ENCODE measurements at places on chromosomes 11 and 22.

- DNase-seq = no peak
These were observed 801.7 kb downstream of the BRD1 start for GRCh38 chr22:49025791-49026493.

DNA sequence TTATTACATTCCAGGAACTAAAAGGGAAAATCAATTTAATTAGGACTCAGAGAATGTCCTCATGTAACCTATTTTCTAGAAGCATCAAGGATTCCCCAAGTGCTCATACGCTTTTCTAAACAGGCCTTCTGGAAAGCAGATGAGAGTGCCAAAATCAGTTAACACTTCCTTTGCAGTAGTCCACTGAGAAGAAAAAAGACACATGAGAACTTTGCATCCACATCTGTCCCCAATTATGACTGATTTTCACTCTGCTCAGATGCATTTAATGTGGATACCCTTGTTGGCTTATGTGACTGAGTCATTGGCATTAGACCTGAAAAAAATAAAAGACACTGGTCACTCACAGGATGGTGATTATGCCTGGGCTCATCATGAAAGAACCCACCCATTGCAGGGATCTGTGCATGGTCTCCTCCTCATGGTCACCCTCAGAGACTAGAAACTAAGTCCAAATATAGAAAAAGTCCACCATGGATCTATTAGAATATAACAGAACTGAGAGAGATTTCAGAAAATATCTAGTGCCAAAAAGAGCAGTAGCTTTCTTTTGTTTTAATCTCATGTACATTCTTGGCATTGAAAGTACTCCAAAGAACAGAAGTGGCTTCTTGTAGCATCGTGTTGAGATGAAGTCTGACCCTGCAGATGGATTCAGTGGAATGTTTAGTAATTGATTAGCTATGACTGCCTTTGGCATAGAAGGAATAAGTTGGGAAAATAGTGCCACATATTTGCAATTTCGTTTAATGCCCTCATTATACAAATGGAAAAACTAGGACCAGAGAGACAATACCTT is 48.8 kb upstream of the FIBIN start:
- no peak for DNase-seq

- no peak for DNase-seq
These were observed 794 bp upstream of the EMSY start for GRCh38 chr11:76444065-76444383.

DNA sequence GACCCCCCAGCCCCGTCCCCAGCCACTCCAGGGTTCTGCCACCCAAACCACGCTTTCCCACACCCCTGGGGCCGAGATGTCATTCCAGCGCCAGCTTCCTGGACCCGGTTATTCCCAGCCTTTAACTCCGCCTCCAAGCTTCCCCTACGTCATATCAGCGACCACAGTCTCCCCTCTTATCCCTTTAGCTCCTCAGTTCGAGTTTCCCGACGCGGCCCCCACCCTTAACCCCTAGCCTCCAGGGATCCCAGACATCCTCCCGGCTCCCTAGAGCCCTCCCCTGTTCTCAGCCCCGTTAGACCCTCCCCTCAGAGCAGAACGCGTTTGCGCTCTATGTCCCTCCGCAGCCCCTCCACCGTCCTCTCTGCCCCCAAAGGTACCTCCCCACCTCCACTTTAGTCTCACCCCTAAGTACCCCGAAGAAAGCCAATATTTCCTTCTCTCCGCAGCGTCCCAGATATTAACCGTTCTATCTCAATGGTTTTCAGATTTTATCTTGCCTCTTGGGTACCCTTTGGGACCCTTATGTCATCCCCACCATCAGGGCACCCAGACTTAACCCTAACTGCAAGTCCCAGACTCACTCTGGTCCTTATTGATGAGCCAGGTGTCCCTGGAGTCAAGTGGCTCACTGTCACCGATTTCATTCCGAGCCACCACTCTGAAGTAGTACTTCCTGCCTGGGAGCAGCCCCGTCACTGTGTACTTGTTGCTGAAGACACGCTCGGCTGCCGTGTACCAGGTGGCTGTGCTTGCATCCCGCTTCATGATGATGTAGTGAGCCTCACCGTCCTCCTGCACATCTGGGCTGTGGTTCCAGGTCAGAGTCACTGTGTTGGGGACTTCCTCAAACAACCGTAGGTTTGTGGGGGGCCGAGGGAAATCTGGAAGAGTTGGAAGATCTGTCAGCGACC is 8.0 kb downstream of the TMEM86A start:
- DNase-seq = peak; percentile 73

DNA sequence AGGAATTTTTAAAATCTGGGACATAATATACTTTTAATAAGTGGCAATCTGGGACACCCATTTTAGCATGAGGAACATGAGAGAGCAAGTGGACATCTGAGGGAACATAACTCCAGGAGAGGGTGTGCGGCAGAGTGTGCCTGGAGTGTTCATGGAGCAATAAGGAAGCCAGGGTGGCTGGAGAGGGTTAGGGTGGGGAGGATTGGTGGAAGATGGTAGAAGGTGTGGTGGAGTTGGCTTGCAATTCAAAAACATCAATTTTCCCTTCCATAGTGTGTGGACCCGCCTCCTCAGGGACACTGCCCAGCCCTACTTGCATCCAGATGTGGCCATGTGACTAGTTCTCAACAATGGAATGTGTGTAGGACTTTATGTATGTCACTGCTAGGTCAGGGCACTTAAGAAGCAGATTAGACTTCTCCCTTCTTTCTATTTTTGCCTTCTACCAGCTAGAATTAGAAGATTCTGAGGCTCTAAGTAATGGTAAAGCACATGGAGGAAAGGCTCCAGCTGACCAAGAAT is 4.4 kb upstream of the DENND5A start:
- DNase-seq = no peak
